ENCODE measurements at places on chromosomes 7 and 10.

DNA sequence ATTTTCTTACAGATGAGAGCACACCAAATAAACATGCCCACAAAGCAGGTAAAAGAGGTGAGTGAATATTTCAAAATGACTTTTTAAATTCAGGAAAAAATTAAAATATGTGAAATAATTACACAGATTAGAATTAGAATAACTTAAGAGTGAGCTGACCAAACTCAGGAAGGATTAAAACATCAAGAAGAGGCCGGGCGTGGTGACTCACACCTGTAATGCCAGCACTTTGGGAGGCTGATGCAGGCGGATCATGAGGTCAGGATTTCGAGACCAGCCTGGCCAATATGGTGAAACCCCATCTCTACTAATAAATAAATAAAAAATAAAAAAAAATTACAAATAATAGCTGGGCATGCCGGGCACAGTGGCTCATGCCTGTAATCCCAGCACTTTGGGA lies 140.1 kb downstream of the REEP3 start:
- DNase-seq = no peak

DNA sequence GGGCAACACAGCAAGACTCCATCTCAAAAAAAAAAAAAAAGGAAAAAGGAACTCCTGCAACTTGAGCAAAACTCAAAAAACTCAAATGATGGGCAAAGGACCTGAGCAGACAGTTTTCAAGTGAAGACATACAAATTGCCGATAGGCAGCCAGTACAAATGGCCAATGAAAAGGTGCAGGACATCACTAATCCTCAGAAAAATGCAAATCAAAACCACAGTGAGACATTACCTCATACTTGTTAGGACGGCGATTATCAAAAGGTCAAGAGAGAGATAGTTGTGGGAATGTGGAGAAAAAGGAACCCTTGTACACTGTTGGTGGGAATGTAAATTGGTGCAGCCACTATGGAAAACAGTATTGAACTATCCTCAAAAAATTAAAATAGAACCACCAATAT lies 16.8 kb downstream of the SVOPL start:
- no peak for DNase-seq

- DNase-seq = no peak
Observed at GRCh38 chr10:24596217-24596930, 127.3 kb downstream of the ARHGAP21 start.

DNA sequence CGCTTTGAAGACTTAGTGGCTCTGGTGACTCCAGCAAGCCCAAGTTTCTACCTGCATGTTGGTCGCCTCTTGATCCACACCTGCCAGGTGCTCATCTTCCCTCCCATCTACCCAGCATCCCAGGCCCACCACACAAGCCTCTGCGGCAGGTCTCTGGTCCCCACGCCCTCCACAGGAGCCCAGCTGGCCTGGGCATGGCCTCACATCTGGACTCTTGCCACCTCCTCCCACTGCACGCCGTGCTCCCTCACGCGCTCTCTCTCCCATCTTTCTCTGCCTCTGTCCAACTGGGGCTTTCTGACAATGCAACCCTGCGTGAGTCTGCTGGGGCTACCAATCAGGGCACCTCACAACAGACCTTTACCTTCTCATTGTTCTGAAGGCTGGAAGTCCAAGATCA lies 50.2 kb upstream of the FGFR2 start:
- no peak for DNase-seq

DNA sequence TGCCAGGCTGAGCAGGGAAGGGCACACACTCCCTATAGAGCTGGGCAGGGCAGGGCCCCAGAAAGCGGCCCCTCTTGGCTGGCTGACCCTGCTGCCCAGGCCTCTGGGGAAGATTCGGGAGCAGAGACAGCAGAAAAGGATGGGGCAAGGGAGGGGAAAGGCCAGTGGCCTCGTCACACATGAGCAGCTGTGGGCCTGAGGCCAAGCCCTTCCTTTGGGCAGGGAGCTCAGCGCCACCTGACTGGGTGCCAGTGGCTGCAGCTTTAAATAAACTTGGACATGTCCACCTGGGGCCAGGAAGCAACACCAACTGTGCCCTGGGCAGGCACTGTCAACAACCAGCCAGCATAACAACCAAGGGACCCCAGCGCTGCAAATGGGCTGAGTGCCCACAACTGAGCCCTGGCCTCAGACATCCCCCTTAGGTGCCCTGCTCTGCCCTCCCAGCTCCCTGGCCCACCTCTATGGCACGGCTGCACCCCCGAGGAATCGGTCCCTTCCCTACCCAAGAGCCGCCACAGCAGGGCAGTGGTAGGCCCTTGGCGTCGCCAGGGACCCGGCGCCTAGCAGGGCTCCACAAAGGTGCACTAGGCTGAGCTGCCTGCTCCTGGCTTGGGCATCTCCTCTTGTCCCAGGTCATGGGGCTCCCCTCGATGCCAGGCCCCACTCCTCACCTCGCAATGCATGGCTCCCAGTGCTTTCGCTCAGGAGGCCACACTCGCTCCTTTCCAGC lies 2.6 kb downstream of the CAMK2B start:
- no peak for DNase-seq
